Activated CD8-positive, alpha-beta memory T cell treated with anti-CD3 and anti-CD28 coated beads, Interleukin-2, amount 10 ng/mL, durations not matched to agents 7 days and 5 days (primary cell): ENCODE measurements at places on chromosomes 3 and 15. TPM values are rescaled to one million over a fixed set of nuclear protein-coding genes. Genes with fewer than 3 reads are reported as not detected.

Gene TARS3
- total RNA-seq = 11.8 TPM

DNA sequence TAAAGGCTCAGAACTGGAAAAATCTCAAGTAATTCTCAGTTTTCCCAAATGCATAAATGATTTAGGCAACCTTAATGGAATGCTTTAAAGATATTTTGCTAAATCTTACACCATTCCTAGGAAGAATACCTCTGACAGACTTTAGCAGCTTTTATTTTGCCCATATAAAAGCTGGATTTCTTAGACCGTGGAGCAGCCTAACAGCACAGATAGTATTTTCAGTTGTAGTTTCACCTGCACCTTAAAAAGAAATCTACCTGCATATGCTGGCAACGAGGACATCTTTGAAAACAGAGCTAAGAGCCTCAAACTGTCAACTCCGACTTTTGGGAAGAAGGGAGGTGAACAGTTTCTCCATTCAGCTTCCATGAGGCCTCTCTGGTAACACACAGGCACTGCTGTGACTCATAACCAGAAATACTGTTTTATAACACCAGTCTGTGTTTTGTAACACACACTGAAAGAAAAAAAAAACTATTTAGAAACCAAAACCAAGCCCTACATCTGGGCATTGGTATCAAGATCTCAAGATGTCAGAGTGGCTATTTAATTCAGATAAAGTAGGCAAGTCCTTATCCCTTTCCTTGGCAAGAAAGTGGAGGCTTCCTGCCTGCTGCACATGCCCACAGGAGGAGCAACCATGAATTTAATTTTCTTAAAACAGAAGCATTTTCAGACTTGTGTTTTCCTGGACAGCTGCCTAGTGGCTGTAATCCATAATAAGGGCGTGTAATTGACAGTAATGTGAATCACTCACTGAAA lies 181.5 kb upstream of the ICE2 start:
- no peak for DNase-seq

- DNase-seq = no peak
Measured at GRCh38 chr3:132879656-132880055, 157.4 kb upstream of the NPHP3 start.

DNA sequence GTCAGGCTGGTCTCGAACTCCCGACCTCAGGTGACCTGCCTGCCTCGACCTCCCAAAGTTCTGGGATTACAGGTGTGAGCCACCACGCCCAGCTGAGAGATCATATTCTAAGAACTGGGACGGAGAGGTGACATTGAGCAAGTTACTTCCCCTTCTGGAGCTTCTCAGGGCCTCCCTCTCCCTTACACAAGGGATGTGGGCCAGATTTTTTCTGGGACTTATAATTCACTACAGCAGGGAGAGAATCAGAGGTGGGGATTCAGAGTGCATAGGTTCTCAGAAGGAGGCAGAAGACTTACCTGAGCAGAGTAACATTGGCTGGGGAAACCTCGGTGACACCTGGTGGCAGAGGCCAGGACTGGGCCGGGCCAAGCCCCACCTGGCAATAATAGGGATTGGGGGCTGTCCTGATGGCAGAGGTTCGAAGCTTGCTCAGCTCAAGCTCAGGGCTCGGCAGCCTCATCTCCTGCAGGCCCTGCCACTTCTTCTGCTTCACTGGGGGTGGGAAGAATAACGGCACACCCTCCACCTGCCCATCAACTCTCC lies 6.8 kb downstream of the LTK start:
- DNase-seq = no peak

GRCh38 chr15:54082836-54083492 lies 104.7 kb downstream of the UNC13C start:
- DNase-seq = no peak

GRCh38 chr15:77436822-77437221 lies 16.1 kb downstream of the HMG20A start:
- no peak for DNase-seq

GRCh38 chr3:66692042-66692765 lies 191.4 kb upstream of the LRIG1 start:
- DNase-seq = no peak

- no peak for DNase-seq
Measured at GRCh38 chr3:171542976-171543375, 82.8 kb upstream of the TNIK start.
